ENCODE measurements at places on chromosomes 5 and 9.

DNA sequence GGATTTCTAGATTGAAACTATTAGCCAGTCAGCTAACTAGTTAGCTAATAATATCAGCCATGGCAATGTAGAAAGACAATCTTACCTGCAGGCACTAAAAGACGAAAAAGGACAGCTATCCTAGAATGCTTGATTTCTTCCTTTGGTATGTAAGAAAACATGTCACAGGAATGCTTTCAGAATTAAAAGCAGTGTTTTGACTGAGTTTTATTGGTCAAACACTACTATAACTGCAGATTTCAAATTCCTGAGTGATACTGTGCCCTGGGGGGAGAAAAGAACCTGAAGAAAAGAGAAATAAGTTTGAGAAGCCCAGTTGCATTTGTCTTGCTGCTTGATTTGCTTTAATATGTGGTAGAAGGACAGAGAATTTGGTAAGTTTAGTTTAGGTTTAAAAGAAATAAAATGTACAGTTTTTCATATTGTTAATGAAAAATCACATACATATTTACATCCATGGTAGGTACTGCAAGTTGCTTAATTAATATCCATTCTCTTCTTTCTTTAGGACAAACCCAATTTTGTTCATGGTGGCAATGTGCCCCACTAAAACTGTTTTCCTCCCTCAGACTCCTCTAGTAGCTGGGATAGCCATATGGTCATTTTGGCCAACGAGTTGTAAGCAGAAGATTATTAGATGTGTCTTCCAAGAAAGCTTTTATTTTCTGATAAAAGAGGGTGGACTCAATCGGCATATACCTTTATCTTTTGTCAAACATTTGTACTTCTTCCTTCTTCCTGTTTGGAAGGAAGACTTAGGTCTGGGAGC is 4.3 kb upstream of the FAM169A start:
- DNase-seq = no peak

DNA sequence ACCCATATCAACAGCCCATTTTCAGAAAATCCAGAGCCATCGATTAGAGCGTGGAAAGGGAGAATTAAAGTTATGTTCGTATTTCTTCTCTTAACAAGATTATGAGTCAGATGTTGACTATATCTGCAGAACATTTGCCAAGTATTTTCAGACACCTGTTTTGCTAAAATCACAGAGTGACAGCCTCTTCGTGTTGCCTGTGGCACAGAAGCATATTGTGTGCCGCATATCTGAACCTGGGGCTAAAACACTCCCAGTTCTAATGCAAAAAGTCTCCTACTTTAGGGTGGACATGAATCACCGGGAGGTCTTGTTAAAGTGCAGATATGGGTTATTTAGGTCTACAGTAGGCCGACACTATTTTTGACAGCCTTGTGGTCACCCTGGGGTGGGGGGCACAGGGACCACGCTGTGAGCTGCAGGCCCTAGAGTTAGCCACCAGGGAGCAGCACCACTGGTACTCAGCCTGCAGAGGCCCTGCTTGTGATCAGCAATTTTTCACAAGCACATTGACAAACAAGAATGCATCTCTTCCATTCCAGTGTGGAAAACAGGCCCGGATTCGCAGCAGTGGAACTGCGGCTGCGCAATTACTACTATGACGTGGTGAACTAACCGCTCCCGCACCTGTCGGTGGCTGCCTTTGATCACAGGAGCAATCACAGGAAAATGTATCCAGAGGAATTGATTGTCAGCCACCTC is 93.5 kb downstream of the SYK start:
- DNase-seq = no peak

GRCh38 chr5:158979749-158980521 is 119.8 kb downstream of the EBF1 start:
- peak; percentile 33 for DNase-seq

- peak; percentile 86 for DNase-seq
These were observed 16.8 kb downstream of the TXNDC8 start for GRCh38 chr9:110320651-110321445.

- no peak for DNase-seq
These were observed 79.1 kb upstream of the ALDH1B1 start for GRCh38 chr9:38313421-38313820.

DNA sequence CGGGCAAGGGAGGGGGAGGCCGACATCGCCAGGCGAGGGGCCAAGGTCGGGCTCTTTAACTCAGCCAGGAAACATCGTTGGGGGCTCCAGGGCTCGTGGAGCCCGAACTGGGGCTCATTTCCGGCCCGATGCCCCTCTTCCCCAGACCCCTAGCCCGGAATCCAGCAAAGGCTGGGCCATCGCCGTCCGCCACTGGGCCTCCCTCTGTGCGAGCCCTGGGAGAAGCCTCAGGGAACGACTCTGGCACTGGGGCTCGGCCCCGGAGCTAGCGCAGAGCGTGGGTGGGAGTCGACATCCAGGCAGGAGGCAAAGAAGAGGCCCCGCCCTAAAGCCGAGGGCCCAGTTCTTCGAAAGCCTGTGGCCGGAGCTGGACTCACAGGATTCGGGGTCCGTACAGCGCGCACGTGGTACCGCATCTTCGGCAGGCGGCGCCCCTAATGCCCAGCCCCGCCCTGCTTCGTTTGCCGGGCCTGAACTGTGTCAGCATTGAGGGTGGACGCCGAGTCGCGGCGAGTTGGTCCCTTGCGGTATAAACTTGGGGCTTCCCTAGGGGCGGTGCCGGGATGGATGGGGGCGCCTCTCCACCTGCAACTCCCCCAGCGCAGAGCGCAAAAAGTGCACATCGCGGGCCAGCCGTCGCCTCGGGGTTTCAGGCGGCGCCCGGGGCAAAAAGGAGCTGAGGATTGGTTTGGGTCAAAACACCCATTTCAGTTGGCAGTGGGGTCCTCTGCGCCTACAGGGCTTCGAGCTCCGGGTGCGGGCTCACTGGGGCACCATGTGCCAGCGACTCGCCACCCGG is 3.6 kb upstream of the PAX5 start:
- no peak for DNase-seq
